ENCODE measurements at places on chromosomes 6 and 20.

DNA sequence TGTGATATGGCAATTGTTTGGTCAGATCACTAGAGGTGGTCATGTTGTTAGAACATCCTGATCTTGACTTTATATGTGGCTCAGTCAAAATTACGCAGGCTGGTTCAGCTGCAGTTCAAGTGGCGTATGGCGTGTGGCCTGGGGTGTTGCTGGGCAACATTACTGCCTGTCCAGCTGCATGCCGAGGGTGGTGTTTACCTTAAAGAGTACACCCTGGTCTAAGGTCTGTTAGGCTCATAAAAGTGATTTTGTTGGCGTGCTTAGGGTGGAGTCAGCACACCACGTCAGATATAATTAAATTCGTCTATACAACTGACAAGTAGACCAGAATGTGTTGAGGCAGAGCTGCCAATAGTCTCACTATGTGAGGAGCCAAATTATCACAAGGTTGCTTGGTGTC, 55.6 kb upstream of the NEDD9 start:
- DNase-seq, result no peak

DNA sequence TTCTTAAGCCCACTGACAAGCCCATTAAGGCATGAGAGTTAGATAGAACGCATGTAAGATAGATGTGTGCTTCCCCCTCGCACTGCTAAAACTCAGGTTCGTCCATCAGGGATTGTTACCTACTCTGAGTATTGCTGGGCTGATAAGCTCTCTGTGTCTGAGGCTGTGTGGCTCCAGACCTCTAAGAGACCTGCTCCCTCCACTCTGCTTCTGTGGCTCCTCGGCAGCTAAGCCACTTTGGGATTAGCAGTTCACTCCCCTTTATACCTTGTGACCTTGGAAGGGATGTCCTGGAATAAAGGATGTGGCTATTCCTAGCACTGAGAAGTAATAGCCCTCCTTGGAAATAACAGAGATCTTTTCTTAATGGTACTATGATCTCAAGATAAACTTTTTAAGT, 164.9 kb downstream of the TMEM242 start:
- DNase-seq, result no peak

- DNase-seq, result no peak
Measured at GRCh38 chr6:140271759-140272377, 897.4 kb upstream of the CITED2 start.

GRCh38 chr6:11262242-11262641, 29.8 kb upstream of the NEDD9 start:
- DNase-seq, result no peak

- no peak for DNase-seq
Measured at GRCh38 chr6:15763837-15764236, 101.0 kb upstream of the DTNBP1 start.

DNA sequence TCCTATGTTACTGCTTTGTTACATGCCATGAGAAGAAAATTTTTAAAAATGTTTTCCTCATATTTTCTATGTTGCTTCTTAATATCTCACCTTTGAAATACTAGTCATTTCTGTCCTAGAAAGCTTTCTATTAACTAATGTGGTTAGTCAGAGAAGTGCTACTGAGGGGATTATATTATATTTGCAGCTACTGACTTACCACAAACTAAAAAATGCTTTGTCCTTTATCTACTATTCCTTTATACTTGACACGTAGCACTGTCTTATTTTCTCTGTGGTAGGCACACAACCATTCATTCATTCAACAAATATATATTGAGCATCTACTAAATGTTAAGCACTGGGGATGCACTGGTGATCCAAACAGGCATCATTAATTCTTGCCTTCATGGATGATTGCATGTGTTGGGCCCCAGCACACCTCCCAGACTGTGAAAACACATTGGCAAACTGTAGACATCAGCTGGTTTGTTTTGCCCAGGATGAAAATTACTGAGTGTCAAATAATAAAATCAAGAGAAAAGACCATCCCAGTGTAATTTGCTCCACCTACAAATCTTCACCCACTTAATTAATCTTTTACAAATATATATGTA, 10.7 kb upstream of the MLIP start:
- no peak for DNase-seq

- DNase-seq, result no peak
Measured at GRCh38 chr6:106145741-106146227, 59.6 kb downstream of the PRDM1 start.
